ENCODE measurements at places on chromosomes 7 and 10.

DNA sequence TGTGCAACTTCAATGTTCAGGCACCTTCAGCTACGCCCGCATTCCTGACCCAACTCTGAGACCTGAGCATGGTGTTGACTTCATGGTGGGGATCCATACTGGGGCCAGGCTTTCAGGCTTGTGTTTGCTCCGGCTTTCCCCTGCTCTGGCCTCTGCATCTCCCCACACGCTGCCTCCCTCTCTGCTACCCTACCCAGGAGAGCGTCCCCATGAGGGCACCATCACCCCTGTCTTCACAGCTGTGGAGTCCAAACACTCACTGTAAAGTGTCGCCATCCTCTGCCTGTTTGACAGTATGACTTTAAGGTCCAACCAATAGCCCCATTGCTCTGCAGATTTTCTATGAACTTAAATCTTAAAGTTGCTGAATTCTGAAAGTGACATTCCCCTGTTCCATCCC lies 199.0 kb upstream of the GRB10 start:
- DNase-seq: no peak

DNA sequence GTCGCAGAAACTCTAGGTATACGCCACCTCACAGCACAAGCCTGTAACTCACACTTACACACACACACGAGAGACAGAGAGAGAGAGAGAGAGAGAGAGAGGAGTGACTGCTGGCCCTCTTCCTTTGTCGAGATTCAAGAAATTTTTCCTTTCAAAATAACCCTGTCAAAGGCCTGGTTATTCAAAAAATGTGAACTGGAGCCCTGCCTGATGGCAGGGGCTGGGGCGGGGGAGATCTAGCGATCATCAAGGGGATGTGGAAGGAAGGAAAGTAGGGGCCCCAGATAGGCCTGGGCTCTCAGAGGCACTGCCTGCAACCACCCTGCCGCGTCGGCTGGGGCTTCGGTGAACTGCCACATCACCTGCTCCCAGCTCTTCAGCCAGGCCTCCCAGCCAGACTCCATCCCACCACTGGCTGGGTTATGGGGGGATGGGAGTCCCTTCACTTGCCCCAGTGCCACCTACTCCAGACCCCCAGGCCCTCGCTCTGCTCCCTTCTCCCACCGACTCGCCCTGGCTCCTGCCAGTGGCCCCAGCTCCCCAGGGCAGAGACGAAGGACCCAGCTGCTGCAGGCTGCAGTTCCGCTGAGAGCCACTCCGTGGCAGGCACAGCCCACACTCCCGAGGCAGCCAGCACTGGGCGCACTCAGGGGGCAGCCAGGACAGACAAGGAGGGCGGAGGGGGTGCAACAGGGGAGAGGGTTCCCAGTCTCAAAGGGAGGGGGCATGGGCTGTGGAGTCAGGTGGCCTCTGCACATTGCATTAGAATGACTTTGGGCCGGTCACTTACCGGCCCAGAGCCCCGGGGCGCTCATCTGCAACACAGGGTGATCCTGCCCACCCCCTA lies 15.3 kb downstream of the KCNH2 start:
- DNase-seq: peak; percentile 57

DNA sequence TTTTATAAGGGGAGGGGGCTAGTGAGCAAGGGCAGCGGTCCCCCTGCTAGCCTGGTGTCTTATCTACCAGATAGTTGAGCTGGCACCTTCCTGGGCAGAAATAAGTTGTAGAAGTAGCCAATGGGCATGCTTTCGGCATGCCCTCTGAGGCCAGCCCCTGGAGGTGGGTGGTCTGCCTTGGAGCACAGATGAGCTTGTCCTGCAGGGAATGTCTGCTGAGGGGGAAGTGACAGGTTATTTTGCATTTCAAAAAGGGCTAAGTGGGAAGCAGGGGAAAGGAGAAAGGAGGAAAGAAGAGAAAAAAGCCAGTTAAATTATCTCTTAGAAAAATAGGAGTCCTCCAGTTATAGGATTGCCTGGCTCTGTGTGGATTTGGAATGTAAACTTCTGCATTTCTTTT lies 88.9 kb downstream of the GPR26 start:
- DNase-seq: no peak

GRCh38 chr10:132070724-132071123 lies 5.0 kb downstream of the JAKMIP3 start:
- DNase-seq: no peak

GRCh38 chr10:85621562-85621961 lies 745.0 kb downstream of the GRID1 start:
- DNase-seq: no peak
